ENCODE measurements at places on chromosomes 16 and 17. TPM values are rescaled to one million over a fixed set of nuclear protein-coding genes. Genes with fewer than 3 reads are reported as not detected.
A peak's percentile ranks its signal among the peaks of the same experiment; 100 is the strongest.

Gene SLC13A2
- not detected for total RNA-seq

Gene CDRT15
- not detected for total RNA-seq

Gene RNF43
- 7.4 TPM for total RNA-seq

Gene KCNH6
- not detected for total RNA-seq

Gene MT1G
- 26.3 TPM for total RNA-seq

Gene TUBB3
- total RNA-seq = 22.0 TPM

Gene DLX4
- 0.52 TPM for total RNA-seq

Gene MFSD6L
- 0.72 TPM for total RNA-seq

- no peak for ATAC-seq
Observed at GRCh38 chr17:66889480-66890230, 54.7 kb downstream of the CACNG5 start.

- ATAC-seq = no peak
Observed at GRCh38 chr17:27603880-27604794, 26.9 kb upstream of the LGALS9 start.

DNA sequence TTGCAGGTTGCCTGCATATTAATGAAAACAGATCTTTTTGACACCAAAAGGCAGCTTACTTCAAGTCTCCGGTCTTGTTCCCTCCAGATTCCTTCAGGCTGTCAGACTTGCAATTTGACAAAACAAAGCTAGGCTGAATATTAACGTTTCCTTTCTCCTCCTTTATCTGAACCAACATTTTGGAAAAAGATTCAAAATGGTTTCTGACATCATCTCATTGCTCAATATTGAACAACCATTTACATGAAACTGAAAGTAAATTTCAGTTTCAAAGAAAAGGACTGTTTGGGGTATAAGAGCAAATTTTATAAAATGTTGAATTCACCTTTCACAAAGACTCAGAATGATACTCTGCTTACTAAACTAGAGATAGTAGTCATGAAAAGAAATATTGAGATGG lies 521.8 kb downstream of the KCNJ2 start:
- ATAC-seq = no peak

- ATAC-seq = no peak
Observed at GRCh38 chr16:8474587-8474986, 115.7 kb downstream of the TMEM114 start.

DNA sequence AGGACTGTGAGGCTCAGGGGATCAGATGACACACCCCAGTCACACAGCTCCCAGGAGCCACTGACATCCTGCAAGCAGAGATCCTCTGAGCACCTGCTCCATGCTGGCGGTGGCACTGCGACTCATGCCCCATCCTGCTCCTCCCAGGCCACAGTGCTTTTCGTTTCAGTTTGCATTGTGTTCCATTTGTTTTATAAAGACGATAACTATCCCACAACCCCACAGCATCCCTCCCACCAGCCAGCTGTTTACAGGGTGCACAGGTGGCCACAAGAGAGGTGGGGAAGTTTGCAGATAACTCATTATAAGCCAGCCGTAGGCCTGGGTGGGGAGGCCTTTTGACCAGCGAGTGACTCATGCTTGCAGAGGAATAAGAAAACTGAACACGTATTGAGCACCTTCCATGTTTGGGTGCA lies 28.2 kb downstream of the BCO1 start:
- peak; percentile 90 for ATAC-seq

DNA sequence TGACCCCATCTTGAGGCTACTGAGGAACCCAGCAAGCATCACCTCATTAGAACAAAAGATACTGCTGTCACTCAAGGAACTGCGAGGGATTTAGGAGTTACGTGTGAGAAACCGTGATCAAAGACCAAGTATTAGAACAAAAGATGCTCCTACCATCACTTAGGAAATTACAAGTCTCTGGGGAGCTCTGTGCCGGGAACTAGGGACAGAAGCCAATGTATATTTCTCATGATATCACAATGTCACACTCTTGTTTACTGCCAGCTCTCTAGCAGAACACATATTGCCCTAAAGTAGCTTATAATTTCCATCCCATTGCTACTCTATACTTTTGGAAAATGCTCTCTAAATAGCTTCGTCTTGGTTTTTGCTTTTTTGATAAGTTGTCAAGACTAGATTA lies 214.5 kb downstream of the HS3ST3A1 start:
- ATAC-seq = no peak

DNA sequence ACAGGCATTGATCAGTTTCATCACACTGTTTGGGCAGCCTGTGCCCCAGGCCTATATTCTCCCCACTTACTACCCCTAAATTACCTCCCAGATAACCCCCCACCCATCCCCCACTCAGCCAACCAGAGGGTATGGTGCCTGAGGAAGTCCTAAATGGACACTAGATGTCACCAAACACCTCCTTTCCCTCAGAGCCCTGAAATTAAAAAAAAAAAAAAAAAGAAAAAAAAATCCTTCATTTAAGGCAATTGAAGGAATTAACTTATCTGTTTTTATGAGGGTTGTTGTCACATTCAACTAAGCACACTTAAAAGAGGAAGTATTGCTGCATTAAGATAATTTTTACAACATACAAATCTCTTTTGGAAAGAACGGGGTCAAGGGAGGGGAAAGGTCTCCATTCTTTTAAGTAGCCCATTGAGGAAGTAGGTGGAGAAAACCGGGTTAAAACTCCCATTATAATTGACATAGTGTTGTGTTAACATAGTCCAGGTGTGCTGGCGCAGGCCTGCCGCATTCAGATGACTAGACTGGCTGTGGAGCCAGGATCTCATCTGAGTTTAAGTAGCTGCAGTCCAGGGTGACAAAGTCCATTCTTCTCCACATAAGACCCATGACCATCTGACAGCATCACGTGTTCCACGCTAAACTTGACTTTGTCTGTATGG lies 46.3 kb downstream of the SNX11 start:
- ATAC-seq = no peak

- ATAC-seq = no peak
Observed at GRCh38 chr16:79483336-79483735, 117.2 kb downstream of the MAF start.

GRCh38 chr17:39563476-39563875 lies 44.2 kb downstream of the NEUROD2 start:
- ATAC-seq = no peak
